ENCODE measurements at places on chromosomes 2 and 18.

GRCh38 chr2:203599509-203599908 is 64.4 kb upstream of the RAPH1 start:
- DNase-seq = no peak

DNA sequence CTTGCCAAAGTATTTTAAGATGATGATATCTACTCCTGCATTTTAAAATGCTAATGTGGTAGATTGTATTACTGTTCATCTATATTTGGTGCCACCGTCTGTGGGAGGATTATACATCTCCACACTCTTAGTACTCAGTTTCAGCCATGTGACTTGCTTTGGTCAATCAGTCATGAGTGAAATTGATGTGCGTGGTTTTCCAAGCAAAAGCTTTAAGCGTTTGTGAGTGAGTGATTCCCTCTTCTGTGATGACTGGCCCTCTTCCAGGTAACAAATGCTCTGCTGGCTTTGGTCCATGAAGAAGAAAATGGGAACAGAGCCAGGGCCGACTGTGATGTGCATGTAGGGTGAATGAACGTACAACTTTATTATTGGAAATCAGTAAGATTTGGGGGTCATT is 330.4 kb downstream of the LPIN1 start:
- DNase-seq = no peak

GRCh38 chr2:129870685-129871241 is 108.7 kb upstream of the RAB6C start:
- no peak for DNase-seq

DNA sequence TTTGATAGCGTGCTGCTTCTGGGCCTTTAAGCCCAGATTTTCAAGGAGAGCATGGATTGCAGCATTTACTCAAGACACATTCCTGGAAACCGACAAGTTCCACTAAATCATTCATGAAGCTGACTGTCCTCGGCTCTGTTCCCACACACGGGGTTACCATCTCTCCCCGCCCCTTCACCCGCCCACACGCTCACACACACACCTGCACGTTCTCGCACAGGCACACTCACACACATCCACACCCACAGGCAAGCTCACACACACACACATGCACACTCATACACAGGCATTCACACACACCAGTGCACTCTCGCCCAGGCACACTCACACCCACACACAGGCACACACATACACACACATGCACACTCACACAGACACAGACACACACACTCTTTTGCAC is 150.0 kb upstream of the AGAP1 start:
- no peak for DNase-seq

DNA sequence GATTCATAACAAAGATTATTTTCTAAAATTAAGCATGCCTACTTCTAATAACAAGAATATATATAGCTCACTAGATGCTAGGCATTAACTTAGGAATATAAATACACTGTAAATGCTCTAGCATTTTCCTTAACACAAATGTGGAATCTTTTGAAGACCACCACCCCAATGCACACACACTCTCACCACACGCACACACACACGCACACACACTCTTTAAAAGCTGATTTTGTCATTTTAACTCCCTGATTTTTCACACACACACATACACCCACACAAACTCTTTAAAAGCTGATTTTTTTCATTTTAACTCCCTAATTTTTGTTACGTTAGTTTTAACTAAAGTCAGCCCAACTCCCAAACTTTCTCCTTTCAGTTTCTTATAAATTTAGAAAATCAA is 3.0 kb downstream of the COL5A2 start:
- no peak for DNase-seq

GRCh38 chr2:29485117-29485516 is 369.9 kb downstream of the CLIP4 start:
- DNase-seq = no peak

- DNase-seq = no peak
Observed at GRCh38 chr2:46539327-46540276, 60.2 kb downstream of the TMEM247 start.

DNA sequence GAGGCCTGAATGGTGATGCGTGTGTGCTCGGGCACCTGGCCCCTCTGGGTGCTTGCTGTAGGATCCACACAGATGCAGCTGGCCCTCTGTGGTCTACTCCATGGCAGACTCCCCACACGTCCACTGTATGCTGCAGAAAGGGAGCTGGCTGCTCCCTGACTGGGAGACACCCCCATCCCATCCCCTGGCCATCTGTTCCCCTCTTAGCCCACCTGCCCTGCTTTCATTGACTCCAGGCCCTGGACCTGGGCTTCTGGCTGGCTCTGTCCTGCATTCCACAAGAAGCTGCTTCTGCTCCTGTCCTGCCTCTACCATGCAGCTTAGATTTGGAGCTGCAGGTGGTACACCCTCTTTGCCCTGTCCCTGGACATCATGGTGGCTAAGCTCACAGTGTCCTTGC is 80.1 kb downstream of the FHOD3 start:
- DNase-seq = no peak

DNA sequence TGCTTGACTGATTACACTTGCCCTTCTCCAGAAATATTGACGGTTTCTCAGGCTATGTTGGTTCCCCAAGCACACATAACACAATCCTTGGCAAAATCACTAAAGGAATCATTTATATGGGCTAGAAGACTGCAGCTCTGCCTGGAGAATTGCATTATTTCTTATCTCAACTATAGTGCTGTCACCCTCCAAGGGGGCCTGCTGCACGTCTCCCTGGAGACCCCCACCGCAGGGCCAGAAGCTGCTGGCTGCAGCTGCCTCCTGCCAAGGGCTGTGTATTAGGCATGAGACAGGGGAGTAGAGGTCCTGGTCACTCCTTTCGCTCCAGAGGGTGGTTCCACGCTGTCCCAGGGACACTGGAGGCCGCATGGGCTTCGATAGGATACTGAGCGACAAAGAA is 76.6 kb downstream of the LRRC30 start:
- DNase-seq = no peak

DNA sequence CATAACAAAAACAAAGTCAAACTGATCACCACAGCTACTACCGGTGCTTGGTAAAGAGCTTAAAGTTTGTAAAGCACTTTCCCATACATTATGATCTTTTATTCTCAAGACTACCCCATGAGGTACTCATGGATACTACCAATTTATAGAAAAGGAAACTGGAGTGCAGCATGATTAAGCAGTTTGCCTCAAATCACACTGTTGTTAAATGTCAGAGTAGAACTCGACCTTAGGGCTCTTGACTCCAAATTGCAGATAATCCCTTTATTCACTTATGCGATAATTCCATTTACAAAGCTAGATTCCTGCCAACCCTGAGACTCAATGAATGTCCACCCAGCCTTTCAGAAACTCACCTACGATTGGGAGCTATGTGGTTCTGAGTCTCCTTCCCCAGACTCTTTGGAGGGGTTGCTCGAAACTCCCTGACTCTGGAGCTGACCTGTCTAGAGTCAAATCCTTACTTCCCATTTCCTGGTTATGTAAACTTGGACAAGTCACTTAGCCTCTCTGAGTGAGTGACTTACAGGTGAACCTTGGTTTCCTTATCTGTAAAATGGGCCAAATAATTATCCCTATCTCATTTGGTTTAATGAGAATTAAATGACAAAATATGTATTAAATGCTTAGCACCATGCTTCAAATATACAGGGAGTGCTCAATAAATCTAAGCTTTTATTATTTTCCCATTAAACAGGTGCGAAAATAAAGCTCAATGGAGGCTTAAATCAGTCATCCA is 47.4 kb downstream of the PSD4 start:
- no peak for DNase-seq

DNA sequence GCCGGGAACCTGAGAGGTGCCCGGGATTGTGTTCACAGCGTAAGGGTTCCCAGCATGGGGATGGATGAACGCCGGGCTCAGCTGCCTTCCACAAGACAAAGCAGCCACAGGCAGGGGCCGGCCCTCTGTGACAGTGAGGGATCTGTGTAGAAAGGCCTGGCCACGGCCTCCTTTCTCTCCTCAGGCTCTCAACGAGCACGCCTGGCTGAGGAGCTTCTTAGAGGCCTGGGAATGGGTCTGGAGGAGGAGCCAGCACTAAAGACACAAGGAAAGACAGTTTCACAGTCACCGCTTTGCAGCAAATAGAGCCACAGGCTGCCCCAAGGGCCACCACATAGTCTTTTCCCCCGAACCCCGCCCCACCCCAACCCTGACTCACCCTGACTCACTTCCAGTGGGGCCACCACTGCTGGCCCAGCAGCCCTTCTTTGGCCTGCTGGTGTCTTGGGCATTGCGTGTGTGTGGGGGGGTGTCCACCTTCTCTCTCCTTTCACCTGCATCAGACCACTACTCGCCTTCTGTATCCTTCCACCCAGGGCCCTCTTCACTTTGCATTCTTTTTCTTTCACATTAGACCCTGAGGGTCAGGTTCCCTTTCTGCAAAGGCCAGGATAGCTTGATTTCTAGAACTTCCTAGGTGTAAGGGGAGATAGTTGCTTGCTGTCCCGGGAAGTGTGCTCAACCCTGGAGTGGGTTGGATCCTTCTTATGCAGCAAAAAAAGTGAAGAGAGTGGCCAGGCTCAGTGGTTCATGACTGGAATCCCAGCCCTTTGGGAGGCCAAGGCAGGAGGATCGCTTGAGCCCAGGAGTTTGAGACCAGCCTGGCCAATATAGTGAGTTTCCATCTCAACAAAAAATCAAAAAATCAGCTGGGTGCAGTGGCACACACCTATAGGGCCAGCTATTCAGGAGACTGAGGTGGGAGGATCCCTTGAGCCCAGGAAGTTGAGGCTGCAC is 19.3 kb upstream of the HPCAL1 start:
- no peak for DNase-seq

Measured in left cardiac atrium (tissue), 4 donors.